Stimulated activated CD4-positive, alpha-beta T cell treated with anti-CD3 and anti-CD28 coated beads, Interleukin-1b, Interleukin-23, amount 100 ng/mL, for 1 hour (primary cell): ENCODE measurements at places on chromosomes 2 and 18.
A peak's percentile ranks its signal among the peaks of the same experiment; 100 is the strongest.

- no peak for DNase-seq
These were observed 107.3 kb downstream of the MTCL1 start for GRCh38 chr18:8812631-8813030.

DNA sequence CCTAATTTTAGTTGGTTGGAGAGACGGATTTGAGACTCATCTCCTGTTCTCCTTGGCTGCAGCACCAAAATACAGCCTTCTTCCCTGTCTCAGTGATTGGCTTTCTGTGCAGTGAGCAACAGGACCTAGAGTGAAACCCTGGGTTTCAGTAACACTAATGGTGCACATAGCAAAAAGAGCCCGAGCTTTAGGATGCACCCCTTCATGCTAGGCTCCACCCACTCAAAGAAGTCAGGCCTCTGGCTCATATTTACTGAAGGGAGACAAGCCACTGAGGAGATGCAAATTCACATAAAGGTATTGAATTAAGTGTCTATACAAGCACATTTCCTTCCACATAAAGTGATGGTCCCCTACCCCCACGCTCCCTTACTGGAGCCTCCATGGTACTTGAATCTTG is 131.9 kb upstream of the CHAC2 start:
- DNase-seq, result no peak

DNA sequence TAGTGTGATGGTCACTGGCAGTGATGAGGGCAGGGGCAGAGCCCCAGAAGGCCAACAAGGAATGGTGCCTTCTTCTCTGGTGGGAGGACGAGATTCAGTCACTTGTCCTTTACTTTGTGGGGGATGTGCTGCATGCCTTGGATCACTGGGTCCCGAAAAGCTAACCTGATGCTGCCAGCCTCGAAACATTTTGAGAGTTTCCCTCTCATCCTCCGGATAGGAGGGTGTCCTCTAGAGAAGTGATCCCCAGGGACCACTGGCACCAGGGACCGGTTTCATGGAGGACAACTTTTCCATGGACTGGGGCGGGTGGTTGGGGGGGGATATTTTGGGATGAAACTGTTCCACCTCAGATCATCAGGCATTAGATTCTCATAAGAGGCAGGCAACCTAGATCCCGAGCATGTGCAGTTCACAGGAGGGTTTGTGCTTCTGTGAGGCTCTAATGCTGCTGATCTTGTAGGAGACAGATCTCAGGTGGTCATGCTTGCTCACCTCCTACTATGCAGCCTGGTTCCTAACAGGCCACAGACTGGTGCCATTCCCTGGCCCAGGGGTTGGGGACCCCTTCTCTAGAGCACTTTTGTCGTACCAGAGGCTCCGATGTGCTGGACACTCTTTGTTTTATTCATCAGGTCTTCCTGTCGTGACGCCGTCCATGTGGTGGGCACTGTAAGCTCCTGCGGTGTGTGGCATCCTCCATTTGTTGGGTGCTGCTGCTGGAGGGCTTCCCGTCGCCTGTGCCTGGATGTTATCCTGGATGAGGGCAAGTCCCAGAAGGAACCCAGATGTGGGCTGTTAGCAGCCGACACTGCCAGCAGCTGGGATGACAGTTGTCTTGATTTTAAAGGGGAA is 68.5 kb upstream of the HDAC4 start:
- DNase-seq, result no peak

- no peak for DNase-seq
These were observed 194.1 kb downstream of the CTIF start for GRCh38 chr18:48732767-48733424.

DNA sequence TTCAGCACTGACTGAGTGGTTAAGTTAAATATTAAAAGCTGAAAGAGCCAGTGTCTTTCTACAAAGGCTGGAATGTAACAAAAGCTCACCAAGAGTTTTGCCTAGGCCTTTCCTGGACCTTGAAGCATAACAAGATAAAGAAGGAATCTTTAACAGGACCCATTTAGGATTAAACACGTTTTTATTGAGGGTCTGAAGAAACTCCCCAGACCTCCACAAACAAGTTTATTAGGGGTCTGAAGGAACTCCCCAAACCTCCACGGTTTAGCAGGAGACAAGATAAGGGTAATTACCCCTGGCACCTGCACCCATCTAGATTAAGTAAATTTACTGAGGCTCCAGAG is 104.0 kb downstream of the ACAA2 start:
- no peak for DNase-seq

GRCh38 chr2:191274413-191274815 is 29.2 kb downstream of the MYO1B start:
- no peak for DNase-seq

DNA sequence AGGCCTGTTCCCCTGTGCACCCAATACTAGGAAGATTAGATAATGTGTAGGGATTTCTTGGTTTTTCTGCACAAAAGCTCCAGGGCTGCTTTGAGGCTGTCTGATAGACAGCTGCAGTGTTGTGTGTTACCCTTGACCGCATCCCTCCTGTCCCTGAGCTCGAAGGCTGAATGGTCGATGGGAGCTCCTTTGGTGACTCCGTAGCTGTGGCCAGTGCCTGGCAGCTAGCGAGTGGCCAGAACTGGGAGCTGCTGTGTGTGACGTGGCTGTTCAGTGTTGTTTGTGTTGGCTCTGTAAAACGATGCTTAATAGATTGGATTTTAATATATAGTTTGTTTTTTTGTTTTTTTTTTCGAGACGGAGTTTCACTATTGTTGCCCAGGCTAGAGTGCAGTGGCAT is 170.0 kb downstream of the AGAP1 start:
- no peak for DNase-seq

- DNase-seq, result no peak
These were observed 230.4 kb downstream of the FHOD3 start for GRCh38 chr18:36527740-36528455.

- no peak for DNase-seq
These were observed 51.9 kb upstream of the HNMT start for GRCh38 chr2:137912371-137912770.

- DNase-seq, result no peak
These were observed 25.3 kb upstream of the TNS1 start for GRCh38 chr2:218028189-218028495.

DNA sequence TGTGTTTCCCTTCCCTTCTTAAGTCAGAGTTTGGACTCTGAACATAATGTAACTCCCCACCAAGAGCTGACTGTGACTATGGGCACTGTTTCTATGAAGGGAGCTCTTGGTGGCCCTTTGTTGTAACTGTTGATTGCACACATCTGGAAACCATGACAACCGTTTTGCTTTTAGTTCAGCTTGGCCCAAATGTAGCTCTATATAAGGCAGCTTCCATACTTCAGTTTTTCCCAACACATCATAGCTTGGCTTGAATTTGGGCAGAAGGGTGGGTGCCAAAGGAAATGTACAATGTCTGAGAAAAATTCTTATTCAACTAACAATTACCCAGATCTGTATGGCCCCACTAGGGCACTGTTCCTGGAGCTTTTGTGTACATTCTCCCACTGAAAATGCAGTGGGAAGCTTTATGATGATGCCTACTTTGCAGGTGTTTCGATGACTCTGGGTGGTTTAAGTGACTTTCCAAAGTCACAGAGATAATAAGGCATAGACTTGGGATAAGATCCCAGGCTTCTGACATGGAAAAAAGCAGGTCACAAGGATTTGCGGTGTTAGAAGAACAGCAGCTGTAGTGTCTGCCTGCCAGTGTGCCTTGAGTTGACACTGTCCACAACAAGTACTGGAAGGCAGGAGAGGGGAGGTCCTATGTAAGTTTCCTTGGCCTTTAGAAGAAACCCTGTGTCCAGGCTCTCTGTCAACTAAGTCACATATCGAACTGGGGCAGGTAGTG is 2.4 kb upstream of the CETN1 start:
- no peak for DNase-seq

DNA sequence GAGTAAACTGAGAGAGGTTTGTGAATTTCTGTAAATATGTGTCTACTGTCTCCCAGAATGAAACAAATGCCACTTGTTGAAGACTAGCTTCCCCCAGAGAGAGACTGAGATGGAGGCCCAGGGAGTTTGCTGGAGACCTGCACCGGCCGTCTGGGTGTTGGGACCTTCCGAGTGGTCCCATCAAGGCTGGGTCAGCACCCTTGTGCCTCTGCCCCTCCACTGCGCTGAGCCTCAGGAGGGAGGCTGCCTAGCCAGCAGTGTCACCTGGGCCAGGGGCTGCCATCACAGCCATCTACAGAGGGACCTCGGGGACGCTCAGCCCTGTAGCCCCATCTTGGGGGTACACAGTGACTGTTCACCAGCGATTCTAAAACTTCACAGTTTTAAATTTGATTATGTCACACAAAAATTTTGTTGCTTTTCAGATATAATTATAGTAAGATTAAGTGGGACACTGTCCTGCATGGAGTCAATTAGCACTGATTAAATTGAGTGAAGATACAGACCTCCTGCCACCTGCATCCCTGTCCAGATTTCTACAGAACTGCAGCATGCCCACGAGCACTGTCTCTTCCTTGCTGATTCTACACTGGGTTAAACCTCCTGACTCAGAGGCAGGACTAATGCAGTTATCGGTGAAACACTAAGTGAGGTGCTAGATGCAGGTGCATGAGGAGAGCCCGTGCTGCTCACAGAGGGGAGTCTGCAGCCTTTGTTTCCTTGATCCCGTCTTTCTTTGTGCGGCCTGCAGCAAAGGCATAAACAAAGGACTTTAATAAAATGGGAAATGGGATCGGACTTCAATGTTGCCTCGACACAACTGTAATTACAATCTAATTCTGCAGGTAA is 50.5 kb downstream of the TMEM18 start:
- DNase-seq, result no peak

DNA sequence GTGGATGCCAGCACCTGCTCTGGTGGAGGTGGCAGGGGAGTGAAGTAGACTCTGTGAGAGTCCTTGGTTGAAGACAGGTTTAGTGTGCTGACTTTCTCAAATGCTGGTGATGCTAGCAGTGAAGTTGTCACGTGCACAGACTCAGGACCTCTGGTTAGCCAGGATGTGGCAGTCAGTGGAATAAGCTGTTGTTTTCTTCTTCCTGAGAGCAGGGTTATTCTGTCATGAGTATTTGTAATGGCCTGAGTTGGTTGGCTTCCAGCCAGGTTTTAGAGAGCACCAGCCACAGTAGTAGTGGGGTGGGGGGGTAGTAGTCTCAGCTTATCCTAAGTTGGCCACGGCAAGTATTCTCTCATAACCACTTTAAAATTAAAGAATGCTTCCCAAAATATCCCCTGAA is 238.5 kb upstream of the FBXO11 start:
- DNase-seq, result no peak

- no peak for DNase-seq
These were observed 1.7 kb upstream of the CTDSP1 start for GRCh38 chr2:218397820-218398436.

GRCh38 chr2:154686162-154686561 is 12.3 kb upstream of the KCNJ3 start:
- DNase-seq, result no peak

- DNase-seq, result no peak
These were observed 220.5 kb upstream of the RAB6C start for GRCh38 chr2:129758784-129759471.

DNA sequence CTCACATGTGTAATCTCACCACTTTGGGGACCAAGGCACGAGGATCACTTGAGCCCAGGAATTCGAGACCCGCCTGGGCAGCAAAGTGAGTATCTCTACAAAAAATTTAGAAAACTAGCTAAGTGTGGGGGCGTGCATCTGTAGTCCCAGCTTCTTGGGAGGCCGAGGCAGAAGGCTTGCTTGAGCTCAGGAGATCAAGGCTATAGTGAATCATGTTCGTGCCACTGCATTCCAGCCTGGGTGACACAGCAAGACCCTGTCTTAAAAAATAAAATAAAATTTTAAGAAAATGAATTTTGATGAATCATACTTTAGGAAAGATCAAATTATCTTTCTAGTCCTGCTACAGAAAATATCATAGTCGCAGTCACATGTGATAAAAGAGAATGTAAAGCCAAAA is 46.9 kb downstream of the CABYR start:
- no peak for DNase-seq

GRCh38 chr18:37553633-37554398 is 11.8 kb downstream of the CELF4 start:
- DNase-seq, result no peak

GRCh38 chr2:36675579-36676282 is 20.8 kb upstream of the VIT start:
- DNase-seq, result no peak

DNA sequence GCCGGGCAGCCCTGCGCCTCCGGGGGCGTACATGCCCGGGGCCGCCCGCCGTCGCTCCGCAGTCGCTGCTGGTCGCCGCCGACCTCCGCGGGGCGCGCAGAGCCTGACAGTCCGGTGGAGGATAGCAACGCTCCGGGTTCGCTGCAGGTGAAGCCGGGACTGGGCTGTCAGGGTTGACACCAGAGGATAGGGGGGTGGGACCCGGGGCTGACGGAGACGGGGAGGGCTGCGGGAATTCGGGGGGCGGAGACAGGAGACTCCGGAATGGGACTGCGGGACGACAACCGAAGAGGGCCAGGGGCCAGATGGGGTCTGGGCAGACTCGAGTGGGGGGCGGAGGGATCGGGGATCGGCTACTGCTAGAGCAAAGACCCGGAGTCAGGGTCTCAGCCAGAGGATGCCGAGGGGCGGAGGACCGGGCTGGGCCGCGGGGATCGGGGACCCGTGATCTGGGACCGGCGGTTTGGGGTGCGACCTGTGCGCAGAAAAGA is 403 bp downstream of the TMEM127 start:
- peak; percentile 9 for DNase-seq

DNA sequence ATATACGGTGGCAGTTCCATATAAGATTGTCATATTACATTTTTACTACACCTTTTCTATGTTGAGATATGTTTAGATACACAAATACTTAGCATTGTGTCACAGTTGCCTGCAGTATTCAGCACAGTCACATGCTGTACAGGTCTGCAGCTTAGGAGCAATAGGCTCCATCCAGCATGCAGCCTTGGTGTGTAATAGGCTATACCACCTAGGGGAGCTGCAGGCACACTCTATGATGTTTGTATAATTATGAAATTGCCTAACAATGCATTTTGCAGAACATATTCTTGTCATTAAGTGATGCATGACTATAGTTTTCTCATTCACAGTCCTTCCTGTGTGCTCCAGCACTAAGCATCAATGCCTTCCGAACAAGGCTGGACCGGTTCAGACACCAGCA is 133.4 kb downstream of the NDUFA10 start:
- DNase-seq, result no peak

DNA sequence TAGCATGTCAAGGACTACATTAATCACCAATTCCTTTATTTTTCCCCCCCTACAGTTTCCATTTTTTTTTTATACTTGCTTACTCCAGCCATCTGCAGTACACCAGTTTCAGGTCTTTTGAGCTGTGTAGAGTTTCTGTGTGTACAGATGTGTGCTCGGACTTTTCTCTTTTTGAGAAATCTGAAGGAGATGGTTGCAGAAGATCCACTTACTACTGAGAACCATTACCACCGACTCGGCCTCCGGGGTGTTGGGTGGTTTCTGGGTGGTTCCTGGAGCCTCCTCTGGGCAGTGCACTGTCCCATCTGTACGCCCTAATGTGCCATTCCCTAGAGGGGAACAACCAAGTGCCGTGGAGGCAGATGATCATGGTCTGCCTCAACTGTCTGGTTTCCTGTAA is 15.4 kb upstream of the LYPD6B start:
- DNase-seq, result no peak

GRCh38 chr2:238685327-238685709 is 162.6 kb upstream of the TWIST2 start:
- DNase-seq, result no peak
